ENCODE measurements at places on chromosomes 3 and 15. TPM values are rescaled to one million over a fixed set of nuclear protein-coding genes. Genes with fewer than 3 reads are reported as not detected.

DNA sequence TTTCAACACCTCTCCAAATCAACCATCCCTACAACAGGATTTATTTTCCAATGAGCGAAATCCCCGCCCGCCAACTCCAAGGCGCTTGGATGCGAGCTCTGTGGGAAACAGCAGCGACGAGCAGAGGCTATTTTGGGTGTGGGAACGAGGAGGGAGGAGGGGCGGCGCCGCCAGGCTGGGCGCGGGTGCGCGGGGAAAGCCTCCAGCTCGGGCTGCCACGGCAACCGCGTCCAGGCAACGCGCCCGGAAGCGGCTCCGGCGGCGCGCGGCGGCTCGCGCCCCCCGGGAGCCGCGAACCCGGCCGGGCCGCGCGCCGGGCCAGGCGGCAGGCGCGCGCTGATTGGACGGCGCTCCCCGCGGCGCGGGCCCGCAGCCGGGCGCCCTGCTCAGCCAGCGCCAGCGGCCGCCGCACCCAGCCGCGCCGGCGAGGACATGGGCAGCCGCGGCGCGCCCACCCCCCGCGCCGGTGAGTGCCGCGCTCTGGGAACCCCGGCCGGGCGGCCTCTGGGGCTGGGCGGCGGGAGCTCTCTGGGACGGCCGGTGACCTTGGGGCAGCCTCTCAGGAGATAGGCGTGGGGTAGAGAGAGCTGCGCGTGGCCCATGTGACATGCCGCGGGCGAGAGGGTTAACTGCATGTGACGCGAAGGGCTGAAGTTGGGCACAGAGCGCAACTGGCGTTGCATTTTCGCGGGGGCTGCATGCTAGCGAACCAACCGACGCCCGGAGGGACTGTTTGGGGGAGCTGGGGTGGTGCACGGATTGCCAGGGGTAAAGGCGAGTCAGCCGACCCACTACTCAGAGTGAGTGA, at the start of gene FAM81A:
TSS of gene FAM81A (plus strand) at position 370 of the 808 bp plus-strand sequence. CDS start 20,441 bp downstream, outside the sequence.
- no peaks in the 10 kb centered on the region for H3K4me1 ChIP-seq
- peak; percentile 37 for DNase-seq
- H3K4me3 ChIP-seq = peak within 1 kb of the TSS; percentile 62
- H3K27ac ChIP-seq = no peak within 1 kb of the TSS
- no peaks in the 10 kb centered on the region for H3K27me3 ChIP-seq
- H3K36me3 ChIP-seq = no peaks in the 10 kb centered on the region

- H3K4me1 ChIP-seq = no peaks in the 10 kb centered on the region
- no peaks in the 10 kb centered on the region for H3K36me3 ChIP-seq
- no peak overlapping the region for H3K4me3 ChIP-seq
- H3K27me3 ChIP-seq = no peaks in the 10 kb centered on the region
- H3K27ac ChIP-seq = no peak overlapping the region
- DNase-seq = no peak
Measured at GRCh38 chr3:55235416-55235815, 251.7 kb downstream of the WNT5A start.

Gene SCN11A
- total RNA-seq = not detected

Gene FYCO1
- total RNA-seq = 19.7 TPM

DNA sequence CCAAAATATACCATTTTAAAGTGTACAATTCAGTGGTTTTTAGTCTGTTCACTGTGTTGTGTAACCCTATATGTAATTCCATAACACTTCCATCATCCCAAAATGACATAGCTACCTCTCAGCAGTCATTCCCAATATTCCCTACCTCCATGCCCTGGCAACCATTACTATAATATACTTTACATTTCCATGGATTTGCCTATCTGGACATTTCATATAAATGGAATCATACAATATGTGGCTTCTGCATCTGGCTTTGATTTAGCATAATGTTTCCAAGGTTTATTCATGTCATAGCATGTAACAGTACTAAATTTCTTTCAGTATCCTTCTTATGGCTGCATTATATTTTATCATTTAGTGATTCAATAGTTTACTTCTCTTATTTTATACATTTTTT, 25.3 kb downstream of the FAM98B start:
- H3K4me1 ChIP-seq = no peaks in the 10 kb centered on the region
- no peaks in the 10 kb centered on the region for H3K27me3 ChIP-seq
- no peak overlapping the region for H3K4me3 ChIP-seq
- no peak overlapping the region for H3K27ac ChIP-seq
- no peak for DNase-seq

Gene ULK4
- 5.9 TPM for total RNA-seq

GRCh38 chr3:73653351-73653750, 28.6 kb upstream of the PDZRN3 start:
- no peak overlapping the region for H3K4me3 ChIP-seq
- H3K36me3 ChIP-seq = no peaks in the 10 kb centered on the region
- no peak overlapping the region for H3K27ac ChIP-seq
- H3K27me3 ChIP-seq = no peaks in the 10 kb centered on the region
- DNase-seq = no peak

DNA sequence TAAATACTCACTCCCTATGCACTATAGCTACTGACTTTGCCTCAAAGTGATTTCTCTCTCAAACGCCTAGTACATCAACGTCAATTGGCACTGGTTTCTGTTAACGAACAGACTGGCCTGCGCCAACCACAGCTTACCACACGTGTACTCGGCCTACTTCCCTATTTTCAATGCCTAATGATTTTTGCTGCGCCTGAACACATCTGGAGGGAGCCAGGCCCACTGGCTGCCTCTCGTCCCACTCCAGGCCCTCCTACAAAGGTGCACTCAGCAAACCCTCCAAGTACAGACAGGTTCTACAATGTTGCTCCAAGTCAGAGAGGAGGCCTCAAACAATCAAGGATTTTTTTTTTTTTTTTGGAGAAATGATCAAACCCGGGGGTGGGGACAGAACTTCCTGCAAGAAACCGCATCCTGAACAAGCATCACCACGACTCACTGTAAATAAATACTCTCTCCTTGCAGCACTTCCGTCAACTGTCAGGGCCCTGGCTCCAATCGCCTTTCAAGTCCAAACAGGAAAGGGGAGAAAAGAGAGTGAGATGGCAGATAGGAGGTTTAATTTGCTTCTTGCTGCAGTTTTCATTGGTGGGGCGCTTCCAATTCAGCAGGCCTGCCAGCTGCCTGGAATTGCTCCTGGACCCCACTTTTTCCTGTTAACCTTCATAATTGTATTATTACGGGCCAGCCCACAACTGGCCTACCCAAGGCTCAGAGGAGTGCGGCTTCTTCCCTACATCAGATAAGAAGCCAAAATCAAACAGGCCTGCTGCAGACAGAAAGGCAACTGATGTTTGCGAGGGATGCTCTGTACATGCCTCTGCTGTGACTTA, 139.3 kb downstream of the FOXP1 start:
- DNase-seq = no peak
- no peak overlapping the region for H3K4me3 ChIP-seq
- H3K27ac ChIP-seq = no peak overlapping the region
- no peaks in the 10 kb centered on the region for H3K4me1 ChIP-seq
- H3K36me3 ChIP-seq = no peaks in the 10 kb centered on the region
- no peaks in the 10 kb centered on the region for H3K27me3 ChIP-seq

DNA sequence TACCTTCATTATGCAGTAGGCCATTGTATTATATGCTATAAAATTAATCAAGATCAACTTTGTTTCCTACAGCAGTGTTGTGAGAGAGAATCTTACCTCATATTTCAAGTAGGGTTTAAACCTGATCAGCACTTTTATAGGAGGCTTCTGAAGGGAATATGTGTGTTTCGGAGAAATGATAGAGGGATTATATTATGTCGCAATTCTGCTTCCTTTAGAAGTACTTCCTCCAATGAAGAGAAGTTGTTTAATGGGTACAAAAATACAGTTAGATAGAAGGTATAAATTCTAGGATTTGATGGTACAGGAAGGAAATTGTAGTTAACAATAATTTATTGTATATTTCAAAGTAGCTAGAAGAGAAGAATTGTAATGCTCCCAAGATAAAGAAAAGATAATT, 54.9 kb downstream of the NSUN3 start:
- DNase-seq = no peak
- H3K4me1 ChIP-seq = no peaks in the 10 kb centered on the region
- H3K27me3 ChIP-seq = no peaks in the 10 kb centered on the region
- H3K36me3 ChIP-seq = no peaks in the 10 kb centered on the region
- no peak overlapping the region for H3K4me3 ChIP-seq
- H3K27ac ChIP-seq = no peak overlapping the region

- H3K36me3 ChIP-seq = no peaks in the 10 kb centered on the region
- DNase-seq = peak; percentile 17
- H3K27ac ChIP-seq = no peak overlapping the region
- peaks cover 44% of the 10 kb centered on the region for H3K4me1 ChIP-seq
- peak overlapping the region; percentile 70 for H3K4me3 ChIP-seq
Measured at GRCh38 chr15:33064878-33065277, 129.6 kb downstream of the FMN1 start.

DNA sequence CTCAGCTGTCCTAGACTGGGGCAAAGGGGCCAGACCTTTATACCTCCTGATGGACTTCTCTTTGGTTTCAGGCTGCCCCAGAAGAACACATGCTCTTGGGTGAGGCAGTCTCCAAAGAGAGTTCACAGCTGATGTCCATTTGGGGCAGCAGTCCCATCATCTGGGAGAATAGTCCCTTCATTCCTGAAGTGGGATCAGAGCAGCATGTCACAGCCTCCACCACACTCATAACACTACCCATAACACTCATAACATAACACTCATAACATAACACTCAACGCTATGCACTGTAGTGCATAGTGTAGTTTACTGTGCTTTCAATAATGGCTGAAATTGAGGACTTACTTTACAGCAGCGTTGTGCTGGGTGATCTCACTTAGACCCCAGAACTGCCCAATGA, 36.7 kb upstream of the PLCL2 start:
- H3K27ac ChIP-seq = no peak overlapping the region
- no peak overlapping the region for H3K4me3 ChIP-seq
- H3K4me1 ChIP-seq = no peaks in the 10 kb centered on the region
- no peaks in the 10 kb centered on the region for H3K27me3 ChIP-seq
- H3K36me3 ChIP-seq = no peaks in the 10 kb centered on the region
- DNase-seq = no peak

- no peak overlapping the region for H3K27ac ChIP-seq
- H3K4me1 ChIP-seq = no peaks in the 10 kb centered on the region
- H3K4me3 ChIP-seq = no peak overlapping the region
- no peaks in the 10 kb centered on the region for H3K36me3 ChIP-seq
- H3K27me3 ChIP-seq = no peaks in the 10 kb centered on the region
Measured at GRCh38 chr3:117644203-117644602, 934.6 kb downstream of the TUSC7 start.

DNA sequence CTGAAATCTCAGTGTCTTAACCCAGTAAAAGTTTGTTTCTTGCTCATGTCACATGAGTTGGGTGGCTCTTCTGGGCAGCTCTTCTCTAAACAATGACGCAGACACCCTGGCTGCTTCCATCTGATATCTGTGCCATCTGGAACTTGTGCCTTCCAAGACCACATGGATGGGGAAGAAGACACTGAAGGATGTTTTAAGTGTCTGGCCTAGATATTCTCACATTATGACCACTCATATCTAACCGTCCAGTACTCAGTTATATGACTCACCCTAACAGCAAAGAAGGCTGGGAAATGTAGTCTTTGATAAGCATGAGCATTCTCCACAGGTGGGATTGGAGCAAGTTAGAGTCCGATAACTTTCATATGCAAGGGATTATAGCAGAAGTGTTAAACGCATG, 66.4 kb downstream of the RYR3 start:
- no peaks in the 10 kb centered on the region for H3K27me3 ChIP-seq
- H3K4me1 ChIP-seq = no peaks in the 10 kb centered on the region
- no peak overlapping the region for H3K27ac ChIP-seq
- H3K4me3 ChIP-seq = no peak overlapping the region
- no peaks in the 10 kb centered on the region for H3K36me3 ChIP-seq
- no peak for DNase-seq

DNA sequence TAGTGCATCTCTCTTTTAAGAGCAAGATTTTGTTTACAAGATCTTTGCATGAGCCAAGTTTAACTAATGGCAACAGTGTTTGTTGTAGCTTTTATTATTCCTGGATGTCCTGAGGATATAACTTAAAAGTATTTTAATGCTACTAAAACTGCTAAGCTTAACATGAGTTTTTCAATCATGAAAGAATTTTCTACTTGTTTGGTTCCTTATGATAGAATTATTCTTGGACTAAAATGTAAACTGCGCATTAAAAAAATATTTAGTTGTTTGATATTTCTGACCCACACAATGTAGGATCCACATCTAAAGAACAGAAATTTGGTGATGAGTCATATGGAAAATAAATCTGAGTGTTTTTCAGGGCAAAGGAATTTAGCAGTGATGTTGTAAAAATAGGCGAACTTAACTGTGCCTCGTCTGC, 70.8 kb downstream of the RAP2B start:
- H3K4me3 ChIP-seq = no peak overlapping the region
- DNase-seq = no peak
- no peaks in the 10 kb centered on the region for H3K27me3 ChIP-seq
- 0 out of 2 replicates have a peak, but pooled peaks cover 5% of the 10 kb centered on the region for H3K4me1 ChIP-seq

Gene MCF2L2
- 2.3 TPM for total RNA-seq

Gene CPB1
- not detected for total RNA-seq

Gene ISLR2
- 0.15 TPM for total RNA-seq

Data from PC-9 (cell line).